ENCODE measurements at places on chromosomes 4 and X.

DNA sequence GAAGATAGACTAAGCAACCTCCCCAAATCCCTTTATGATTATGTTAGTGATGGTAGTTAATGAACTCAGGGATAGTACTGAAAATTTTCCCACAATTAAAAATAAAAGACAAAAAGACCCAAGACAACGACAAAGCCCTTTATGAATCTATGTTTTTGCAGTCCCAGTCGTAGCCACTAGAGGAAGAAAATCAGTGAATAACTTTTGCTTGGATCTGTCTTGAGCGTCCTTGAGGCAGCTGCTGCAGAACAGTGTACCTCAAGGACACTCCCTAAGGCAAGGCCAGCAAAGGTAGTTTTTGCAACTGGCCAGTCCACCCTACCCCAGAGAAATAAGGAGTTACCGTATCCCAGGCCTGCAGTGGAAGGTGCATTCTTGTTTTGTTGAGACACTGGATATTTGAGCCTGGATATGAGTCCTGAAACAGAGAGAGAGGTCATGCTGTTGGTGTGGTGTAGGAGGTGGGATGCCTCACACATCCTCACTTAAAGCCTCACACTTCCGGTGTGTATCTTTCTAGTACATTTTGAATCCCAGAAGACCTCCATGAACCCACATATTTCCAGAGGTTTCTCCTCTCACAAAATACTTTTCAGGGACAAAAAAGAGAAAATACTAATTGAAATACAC, 8.7 kb upstream of the TIMM8A start:
- no peak for DNase-seq

DNA sequence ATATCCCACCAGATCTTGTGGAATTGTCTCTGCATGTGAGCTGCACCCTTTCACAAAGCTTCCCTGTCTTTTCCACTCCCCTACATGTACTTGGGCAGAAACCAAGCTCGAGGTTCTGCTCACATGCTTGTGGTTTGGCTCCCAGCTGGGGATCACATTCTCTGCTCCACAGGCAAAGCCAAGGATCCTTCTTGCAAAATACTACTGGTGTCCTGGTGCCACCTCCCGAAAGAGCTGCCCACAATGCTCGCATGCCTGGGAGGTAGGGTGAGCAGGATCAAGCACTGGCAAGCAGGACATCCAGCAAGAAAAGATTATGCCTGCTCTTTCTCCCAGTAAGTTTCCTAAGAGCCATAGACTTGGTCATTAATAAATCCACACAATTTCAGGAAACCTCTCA, 45.1 kb upstream of the PPARGC1A start:
- no peak for DNase-seq

DNA sequence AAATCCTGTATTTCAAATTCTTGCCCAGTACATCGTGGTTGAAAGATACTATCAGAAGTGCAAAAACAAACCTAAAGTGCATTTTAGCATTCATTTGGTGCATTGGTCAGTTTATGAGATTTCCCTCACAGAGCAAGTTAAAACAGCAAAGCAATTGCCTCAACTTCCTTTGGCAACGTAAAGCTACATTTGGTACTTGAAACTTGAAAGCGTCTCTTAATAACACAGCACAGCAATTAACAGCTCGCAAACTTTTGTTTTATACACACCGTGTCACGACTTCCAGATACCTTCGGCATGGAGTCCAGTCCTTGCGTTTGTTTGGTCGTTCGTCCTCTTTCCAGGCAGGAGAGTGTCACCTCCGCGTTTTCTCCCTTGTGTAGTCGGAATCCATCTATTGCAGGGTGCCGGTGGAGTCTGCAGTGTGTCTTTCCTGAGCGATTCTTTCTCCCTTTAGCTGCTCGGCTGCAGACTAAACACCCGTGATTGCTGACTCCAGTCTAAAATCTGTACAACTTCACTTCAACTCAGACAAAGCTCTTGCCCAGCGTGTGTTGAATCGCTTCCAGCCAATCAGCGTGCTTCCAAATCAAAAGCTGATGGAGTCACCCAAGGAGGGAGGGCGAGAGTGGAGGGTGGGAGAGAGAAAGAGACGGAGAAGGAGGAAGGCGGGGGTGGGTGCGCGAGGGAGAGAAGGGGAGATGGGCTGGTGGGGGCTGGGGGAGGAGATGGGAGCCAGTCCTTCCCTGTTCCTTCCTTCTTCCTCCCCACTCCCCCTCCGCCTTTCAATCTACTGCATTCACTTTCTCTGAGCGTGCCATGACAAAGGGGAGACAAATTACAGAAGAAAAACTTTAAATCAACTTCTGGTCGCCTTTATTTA, at the start of gene PCDH18:
PCDH18 (minus strand) TSS at position 509 of the 883 bp plus-strand sequence; CDS start at position 103, 406 bp downstream.
- peak; percentile 37 for DNase-seq

- no peak for DNase-seq
Observed at GRCh38 chrX:47523713-47524166, 37.3 kb upstream of the ARAF start.

DNA sequence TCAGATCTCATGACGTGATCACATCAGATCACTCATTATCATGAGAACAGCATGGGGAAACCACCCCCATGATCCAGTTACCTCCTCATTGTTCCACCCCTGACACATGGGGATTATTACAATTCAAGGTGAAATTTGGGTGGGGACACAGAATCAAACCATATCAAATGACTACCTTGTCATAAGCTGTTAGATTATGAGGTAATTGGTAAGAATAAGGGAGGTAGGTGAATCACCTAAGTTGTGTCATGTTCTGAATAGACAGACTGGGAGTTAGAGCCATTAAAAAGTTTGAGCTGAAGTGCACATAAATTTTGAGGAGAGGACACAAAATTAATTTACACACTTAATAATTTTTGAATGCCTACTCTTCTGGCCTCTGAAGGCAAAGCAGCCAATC, 24.7 kb downstream of the SLC9B1 start:
- no peak for DNase-seq

DNA sequence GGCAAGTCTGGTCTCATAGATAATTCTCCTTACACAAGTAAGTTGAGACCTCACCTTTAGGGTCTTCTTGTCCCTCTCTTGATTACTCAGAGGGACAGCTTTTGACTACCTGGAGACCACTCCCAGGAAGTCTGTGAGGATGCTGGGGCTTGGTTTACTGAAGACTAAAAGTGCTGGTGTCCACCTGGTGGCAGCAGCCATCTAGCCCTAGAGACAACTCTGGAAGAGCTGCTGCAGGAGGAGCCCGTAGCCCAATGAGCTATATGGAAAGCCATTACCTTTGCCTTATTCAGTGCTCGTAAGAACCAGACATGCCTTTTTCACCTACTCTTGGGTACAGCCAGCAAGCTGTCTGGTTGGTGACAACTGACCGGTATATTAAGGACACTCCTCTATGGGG, 7.3 kb downstream of the FGFBP2 start:
- no peak for DNase-seq

GRCh38 chr4:3781997-3782930, 16.1 kb downstream of the ADRA2C start:
- no peak for DNase-seq

DNA sequence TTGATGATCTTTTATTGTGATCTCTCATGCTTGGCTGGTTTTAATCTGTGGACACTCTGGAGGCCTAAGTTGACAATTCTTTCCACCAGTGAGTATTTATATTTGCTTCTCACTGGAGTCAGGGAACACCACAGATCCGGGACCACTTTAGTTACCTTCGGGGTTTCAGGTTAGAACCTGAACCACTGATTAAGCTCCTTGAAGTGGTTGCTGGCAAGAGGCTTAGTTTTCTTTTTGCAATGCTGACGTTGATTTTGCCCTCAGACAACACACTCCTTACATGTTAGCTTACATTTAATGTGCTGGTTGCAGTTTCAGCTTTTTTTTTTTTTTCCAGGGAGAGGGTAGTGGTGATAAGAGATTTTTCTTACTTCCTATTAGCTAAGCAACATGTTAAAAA, 10.5 kb upstream of the ZNF330 start:
- no peak for DNase-seq

DNA sequence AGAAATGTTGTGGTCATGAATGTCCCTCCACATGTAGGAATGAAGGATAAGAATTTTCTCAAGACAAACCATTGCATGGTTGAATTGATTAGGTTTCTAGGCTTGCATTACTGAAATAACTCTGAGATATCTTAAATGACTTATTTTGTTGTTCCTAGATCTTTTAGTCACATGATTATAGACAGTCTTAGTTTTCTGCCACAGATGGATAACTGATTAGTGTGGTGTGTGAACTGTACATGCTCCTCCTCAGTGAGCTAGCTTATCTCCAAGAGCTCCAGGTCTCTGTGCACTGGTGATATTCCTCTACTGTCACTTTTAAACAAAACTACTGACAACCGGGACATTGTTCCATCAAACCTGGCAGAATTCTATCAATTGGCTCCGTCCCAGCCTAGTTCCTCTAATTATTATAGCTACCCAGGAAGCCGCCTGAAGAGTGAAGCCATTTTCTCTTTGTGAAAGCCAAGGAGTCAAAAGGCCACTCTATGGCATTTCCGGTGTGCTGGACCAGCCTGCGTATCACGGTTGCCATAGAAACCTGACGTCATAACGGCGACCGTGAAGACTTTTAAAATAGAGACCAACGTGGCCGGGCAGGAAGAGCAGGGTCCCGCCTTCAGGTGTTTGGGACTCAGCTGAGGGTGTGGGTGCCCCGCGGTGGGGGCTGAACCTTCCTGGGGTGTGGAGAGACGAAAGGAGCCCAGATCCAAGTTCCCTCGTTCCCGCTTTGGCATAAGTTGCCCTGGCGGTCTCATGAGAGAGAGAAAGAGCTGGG, 28.1 kb downstream of the BEX3 start:
- peak; percentile 25 for DNase-seq

GRCh38 chrX:153379971-153380581, 21.1 kb downstream of the PNMA6E start:
- no peak for DNase-seq

- no peak for DNase-seq
Observed at GRCh38 chrX:155673338-155673737, 60.6 kb upstream of the TMLHE start.

GRCh38 chrX:127596882-127597281, 455.3 kb downstream of the ACTRT1 start:
- no peak for DNase-seq

- DNase-seq, result no peak
Observed at GRCh38 chr4:10312568-10312967, 144.7 kb downstream of the ZNF518B start.

- DNase-seq, result no peak
Observed at GRCh38 chr4:52780617-52781354, 29.6 kb upstream of the ERVMER34-1 start.

- no peak for DNase-seq
Observed at GRCh38 chrX:55668084-55668483, 44.9 kb downstream of the FOXR2 start.

- DNase-seq, result no peak
Observed at GRCh38 chr4:41050116-41050515, 164.2 kb downstream of the APBB2 start.

- DNase-seq, result no peak
Observed at GRCh38 chr4:54730581-54730980, 72.8 kb downstream of the KIT start.

- DNase-seq, result no peak
Observed at GRCh38 chrX:16552546-16552945, 97.4 kb upstream of the S100G start.

- DNase-seq, result no peak
Observed at GRCh38 chrX:103329991-103330390, at the start of gene TCEAL7. Gene TCEAL7 (plus strand): TSS chrX:103330239. CDS start chrX:103331404, 1,165 bp downstream.

DNA sequence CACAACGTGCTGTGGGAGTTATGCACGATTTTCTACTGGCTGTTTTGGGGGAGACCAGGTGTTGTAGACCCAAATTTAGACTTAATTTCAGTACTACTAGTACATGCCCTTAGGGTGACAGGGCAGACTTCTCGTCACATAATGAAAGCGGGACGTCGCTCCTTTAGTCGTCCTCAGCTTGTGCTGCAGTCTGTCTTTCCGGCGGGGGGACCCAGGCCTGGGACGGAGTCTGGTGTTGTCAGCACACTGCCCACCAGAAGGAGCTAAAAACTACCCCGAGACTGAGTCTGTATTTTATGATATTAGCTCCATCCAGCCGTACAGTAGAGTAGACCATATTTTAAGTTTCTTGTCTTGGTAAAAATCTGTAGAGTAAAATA, 35.5 kb downstream of the NOP14 start:
- no peak for DNase-seq

DNA sequence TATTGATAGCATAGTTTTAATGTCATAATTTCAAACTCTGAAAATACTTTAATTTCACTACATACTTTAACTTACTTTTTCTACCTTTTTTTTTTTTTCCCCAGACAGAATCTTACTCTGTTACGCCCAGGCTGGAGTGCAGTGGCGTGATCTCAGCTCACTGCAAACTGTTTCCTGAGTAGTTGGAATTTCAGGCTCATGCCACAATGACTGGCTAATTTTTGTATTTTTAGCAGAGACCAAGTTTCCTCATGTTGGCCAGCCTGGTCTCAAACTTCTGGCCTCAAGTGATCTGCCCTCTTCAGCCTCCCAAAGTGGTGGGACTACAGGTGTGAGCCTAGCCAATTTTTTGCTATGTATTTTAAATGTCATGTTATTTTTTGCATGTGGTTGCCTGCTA, 741.6 kb downstream of the TRAM1L1 start:
- DNase-seq, result no peak

GRCh38 chrX:154779261-154779660, 16.6 kb downstream of the DKC1 start:
- DNase-seq, result no peak

All from CD4-positive, alpha-beta T cell treated with Interleukin-12 subunit alpha and Interleukin-12 subunit beta, for 1 hour (primary cell).